ENCODE measurements at places on chromosomes 5 and 9.
A peak's percentile ranks its signal among the peaks of the same experiment; 100 is the strongest.

DNA sequence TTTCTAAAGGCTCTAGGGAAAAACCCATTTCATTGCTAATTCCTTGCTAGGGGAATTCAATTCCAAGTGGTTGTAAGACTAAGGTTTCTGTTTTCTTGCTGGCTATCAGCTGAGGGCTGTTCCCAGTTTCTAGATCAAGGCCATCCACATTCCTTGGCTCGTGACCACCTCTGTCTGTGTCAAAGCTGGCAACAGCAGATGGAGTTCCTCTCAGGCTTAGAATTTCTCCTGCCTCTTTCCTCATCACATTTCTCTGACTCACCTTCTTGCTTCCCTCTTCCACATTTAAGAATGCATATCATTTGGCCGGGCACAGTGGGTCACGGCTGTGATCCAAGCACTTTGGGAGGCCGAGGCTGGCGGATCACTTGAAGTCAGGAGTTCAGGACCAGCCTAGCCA lies 19.0 kb downstream of the DAB2IP start:
- no peak for ATAC-seq

GRCh38 chr5:123134653-123135181 lies 45.7 kb downstream of the PRDM6 start:
- no peak for ATAC-seq

GRCh38 chr5:10489810-10490426 lies 48.2 kb downstream of the ROPN1L start:
- ATAC-seq: peak; percentile 94

DNA sequence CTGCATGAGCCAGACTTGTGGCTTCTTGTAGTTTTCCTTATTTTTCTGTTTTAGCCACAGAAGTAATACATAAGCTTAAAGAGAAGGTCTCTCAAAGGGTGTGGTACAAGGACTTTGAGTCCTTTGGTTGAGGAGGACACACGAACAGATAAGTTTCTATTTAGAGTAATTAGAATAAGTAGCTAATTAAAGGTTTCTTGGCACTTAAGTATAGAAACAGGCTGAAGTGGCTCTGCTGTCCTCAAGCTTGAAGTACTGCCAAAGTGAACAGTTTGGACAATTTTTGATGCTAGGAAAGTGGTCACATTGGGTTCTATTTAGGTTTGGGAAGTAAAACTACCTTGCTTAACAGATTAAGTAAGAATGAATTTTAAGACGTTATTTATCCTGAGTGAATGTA lies 278.3 kb upstream of the MPDZ start:
- no peak for ATAC-seq

DNA sequence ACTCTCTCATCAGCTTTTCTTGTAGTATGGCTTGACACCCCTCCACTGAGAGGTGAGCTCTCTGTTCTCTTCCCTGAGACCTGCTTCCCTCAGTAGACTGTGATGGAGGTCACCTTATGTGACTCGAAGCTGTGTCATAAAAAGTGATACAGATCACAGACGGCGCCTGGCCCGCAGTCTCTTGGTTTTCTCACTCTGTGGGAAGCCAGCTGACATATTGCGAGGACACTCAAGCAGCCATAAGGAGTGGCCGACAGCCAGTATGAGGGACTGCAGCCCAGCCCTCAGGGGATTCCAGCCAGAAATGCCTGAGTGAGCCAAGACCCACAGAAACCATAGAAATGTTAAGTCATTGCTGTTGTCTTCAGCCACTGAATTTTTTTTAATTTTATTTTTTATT lies 38.0 kb downstream of the GADD45G start:
- ATAC-seq: no peak

DNA sequence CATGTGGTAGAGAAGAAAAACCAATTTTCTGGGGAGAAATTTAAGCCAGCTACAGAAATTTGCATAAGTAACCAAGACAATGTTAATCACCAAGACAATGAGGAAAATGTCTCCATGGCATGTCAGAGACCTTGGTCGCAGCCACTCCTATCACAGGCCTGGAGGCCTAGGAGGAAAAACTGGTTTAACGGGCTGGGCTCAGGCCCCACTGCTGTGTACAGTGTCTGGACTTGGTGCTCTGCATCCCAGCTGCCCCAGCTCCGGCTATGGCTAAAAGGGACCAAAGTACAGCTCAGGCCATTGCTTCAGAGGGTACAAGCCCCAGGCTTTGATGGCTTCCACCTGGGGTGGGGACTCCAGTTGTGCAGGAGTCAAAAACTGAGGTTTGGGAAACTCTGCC lies 1075.1 kb upstream of the CDH18 start:
- ATAC-seq: no peak

DNA sequence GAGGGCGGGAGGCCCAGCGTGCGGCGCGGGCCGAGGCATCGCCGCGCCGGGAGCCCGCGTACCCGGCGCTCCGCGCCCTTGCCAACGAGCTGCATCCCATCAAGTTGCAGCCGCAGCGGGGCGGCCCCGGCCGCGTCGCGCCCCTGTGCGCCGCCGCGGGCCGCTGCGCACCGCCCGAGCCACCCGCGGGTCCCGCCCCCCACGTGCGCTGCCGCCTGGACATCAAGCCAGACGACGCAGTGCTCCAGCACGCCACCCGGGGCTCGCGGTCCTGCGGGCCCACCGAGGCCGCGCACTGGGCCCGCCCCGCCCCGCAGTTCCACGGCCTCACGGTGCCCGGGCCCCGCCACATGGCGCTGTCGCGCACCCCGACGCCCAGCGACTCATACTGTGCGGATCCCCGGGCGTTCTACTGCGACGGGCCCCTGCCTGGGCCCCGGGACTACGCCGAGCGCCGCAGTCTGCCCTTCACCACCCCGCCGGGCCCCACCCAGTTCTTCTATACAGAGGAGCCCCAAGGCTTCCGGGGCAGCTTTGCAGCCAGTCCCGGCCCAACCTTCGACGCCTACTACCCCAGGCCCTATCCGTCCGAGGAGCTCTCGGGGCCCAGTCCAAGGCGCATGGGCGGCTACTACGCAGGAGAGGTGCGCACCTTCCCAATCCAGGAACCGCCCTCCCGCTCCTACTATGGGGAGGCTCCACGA lies 2.6 kb downstream of the AJM1 start:
- no peak for ATAC-seq

DNA sequence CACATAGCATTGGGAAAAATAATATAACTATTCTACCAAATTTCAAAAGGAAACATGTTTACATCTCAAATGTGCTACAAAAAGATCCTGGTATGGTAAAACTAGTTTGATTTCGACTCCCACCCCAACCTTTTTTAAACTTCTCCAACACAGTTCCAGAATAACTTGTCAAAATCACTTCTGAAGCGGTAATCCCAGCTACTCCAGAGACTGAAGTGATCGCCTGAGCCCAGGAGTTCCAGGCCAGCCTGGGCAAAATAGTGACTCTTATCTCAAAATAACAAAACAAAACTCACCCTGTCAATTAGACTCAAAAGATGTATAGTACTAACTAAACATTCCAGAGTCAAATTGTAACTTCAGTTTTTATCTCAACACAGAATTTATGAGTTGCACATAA lies 71.3 kb upstream of the RNF38 start:
- no peak for ATAC-seq

GRCh38 chr5:80793354-80793753 lies 138.6 kb upstream of the DHFR start:
- no peak for ATAC-seq

DNA sequence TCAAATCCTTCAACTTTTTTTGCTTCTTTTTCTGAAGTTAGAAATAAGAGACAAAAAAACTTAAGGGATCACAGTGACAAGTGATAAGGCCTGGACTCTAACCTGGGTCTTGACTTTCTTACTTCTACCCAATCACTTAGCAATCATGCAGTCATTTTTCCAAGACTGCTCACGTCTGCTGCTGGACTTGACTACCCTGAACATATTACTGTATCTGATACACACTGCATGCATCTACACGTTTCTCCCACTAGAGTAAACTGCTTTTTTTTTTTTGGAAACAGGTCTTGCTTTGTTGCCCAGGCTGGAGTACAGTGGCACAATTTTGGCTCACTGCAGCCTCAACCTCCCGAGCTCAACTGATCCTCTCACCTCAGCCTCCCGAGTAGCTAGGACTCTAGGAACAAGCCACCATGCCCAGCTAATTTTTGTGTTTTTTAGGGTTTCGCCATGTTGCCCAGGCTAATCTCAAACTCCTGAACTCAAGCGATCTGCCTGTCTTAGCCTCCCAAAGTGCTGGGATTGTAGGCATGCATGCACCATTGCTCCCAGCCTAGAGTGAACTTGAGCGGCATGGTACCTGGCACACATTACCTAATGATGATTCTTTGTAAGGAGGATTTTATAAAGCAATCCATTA lies 7.4 kb downstream of the PLIN2 start:
- no peak for ATAC-seq

DNA sequence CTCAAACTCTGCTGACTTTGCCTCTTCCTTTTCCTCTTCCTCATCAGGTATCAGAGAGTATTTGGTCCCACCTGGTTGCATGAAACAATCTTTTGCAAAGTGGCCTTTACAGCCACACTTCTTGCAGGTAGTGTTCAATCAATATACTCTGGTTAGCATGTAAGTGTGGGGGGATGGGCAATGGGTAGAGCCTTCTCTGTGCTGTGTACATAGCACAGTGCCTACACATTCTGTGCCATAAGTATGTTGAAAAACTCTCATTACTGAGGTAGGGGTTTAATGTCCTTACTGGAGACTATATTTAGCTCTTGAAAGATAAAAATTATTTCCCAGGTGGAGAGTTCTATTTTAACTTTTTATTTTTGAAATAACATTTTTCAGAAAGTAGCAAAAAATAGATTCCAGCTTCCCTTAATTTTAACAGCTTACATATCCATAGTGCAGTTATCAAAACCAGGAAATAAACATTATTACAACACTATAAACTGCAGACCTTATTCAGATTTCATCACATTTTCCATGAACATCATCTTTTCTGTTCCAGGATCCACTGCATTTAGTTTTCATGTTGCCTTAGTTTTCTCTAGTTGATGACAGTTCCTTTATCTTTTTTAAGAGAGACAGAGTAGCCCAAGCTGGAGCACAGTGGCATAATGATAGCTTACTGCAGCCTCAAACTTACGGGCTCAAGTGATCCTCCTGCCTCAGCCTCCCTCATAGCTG lies 15.1 kb downstream of the TTC1 start:
- no peak for ATAC-seq

- ATAC-seq: no peak
These were observed 42.1 kb downstream of the WDR41 start for GRCh38 chr5:77449981-77450380.

DNA sequence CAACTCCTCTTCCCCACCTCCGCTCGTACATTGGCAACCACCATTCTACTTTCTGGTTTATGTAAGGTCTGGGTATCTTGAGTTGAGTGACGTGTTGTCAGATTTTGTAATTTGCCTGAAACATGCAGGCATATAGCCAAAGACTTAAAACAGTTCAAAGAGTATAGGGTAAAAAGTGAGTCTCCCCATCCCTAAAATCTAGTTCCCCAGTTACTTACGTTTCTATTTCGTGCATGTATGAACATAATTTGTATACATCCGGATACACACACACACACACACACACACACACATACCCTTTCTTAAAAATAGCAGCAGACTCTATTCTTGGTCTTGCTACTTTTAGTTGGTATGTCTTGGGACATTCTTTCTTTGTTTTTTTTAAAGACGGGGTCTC lies 915 bp downstream of the HSDL2 start:
- no peak for ATAC-seq

DNA sequence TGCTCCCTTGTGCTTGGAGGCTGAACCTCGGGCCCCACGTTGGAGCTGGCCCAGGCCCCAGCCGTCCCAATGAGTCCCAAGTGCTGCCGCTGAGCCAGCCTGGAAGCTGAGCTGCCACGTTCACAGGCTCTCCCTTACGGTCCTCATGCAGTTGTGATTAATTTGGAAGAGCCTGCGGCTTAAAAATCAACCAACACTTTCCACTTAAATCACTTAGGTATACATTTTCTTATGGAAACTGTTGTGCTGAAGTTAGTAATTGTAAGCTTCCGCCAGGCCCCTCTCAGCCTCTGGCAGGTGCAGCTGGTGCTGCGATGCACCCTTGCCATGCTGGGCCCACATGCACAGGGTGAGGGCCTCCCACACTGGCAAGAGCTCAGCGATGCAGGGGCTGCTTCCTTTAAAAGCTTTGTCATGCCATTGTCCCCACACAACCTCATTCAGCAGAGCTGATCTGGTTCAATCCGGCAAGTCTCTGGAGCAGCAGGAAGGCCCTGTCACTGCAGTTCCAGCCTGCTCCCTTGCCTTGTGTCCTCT lies 61.0 kb downstream of the IPPK start:
- ATAC-seq: no peak

GRCh38 chr5:118098716-118099115 lies 889.6 kb downstream of the DTWD2 start:
- ATAC-seq: no peak

DNA sequence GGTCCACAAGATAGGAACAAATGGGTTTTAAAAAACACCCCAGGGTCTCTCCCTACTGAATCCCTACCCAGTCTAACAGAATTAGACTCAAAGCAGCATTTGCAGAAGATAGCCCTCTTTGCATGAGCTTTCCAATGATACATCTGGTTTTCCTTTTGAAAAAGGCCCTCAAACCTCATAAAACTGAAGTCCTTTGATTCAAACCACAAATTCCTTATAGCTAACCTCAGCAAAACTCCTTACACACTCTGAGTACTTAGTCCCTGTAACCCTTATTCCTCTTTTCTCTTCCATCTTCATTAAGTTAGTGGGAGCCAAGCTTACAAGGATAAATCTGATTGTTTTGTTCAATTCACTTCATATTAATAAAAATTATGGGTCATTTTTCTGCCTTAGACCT lies 90.5 kb upstream of the TNC start:
- no peak for ATAC-seq

- no peak for ATAC-seq
These were observed 86.8 kb downstream of the NLN start for GRCh38 chr5:65808818-65809217.
